Kasumi-1 (cell line): ENCODE measurements at places on chromosomes 12 and 14.

DNA sequence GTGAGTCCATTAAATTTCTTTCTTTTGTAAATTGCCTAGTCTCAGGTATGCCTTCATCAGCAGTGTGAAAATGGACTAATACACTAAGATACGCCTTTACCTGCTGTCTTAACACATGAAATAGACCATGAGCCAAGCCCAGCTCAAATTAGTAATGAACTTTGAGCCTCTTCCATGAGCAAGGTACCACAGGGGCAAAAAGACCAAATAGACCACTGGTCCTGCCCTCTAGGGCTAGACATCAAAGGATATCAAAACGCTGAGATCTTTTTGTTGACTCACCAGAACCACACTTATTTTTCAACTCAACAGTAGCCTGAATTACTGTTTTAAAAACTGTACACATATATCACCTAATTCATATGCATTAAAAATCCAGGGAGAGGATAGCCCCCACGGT, 137.5 kb upstream of the NOS1 start:
- DNase-seq: no peak

- DNase-seq: no peak
Observed at GRCh38 chr12:1126091-1126490, 135.1 kb downstream of the ERC1 start.

DNA sequence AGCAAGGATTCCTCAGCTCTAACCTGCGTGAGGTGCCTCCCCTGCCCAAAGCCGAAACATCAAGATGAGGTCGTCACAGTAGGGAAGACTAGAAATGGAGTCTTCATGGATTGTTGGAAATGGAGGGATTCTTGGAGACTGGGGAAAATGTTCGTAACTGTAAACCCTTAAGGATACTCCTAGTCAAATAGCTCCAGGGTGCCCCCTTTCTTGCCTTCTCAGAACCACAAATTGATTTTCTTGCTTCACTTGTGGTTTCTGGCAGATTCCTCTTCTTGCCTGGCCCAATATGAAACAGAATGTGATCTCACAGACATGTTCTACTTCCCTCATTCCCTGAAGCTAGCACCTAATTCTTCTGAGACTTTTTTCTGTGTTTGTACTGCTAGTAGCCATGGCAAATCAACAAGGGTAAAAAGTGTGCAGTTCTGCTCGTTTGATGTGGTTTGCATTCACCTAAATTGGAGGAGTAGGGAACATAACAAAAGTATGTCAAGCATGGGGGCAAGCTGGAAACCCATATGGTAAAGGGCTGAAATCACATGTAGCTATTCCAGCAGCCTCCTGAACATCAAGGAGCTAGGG, 332.0 kb downstream of the PAWR start:
- peak; percentile 26 for DNase-seq

- no peak for DNase-seq
Observed at GRCh38 chr12:59646636-59647035, 50.8 kb downstream of the SLC16A7 start.

GRCh38 chr14:68928770-68929550, 50.1 kb downstream of the ACTN1 start:
- no peak for DNase-seq
